Activated T-helper 1 cell treated with Interleukin-2 at 50 U/mL for 16 hours (primary cell): ENCODE measurements at places on chromosomes 16 and 17.
A peak's percentile ranks its signal among the peaks of the same experiment; 100 is the strongest.

DNA sequence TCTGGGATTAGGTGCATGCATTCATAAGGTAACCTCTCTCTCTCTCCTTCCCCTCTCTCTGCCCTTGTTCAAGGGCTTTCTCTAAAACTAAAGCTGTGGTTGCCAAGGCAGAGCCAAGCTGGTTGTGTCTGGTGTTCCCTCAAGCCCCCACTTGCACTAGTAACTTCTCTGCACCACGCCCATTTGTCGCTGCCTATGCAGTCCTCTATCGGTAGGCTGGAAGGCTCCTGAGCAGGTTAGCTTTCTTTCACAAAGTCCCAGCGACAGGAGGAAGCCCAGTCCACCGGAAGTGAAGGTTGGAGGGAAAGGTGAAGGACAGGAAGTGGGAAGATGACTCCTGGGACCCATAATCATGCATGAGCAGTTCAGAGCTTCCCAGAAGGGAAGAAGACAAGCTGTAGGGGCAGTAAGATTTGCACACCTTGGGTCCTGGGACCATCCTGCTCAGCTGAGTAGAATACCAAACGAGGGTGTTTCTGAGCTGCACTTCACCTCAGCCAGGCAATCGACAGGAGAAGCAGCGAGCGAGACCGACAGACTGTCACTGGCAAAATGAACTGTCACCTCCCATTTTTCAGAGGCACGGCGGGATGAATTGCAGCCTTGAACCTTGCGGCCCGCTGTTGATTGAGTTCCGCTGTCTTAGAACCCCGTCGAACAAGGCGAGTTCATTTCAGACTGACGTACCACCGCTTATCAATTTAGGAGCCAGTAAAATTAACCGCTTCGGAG lies 14.7 kb upstream of the SKAP1 start:
- no peak for DNase-seq

DNA sequence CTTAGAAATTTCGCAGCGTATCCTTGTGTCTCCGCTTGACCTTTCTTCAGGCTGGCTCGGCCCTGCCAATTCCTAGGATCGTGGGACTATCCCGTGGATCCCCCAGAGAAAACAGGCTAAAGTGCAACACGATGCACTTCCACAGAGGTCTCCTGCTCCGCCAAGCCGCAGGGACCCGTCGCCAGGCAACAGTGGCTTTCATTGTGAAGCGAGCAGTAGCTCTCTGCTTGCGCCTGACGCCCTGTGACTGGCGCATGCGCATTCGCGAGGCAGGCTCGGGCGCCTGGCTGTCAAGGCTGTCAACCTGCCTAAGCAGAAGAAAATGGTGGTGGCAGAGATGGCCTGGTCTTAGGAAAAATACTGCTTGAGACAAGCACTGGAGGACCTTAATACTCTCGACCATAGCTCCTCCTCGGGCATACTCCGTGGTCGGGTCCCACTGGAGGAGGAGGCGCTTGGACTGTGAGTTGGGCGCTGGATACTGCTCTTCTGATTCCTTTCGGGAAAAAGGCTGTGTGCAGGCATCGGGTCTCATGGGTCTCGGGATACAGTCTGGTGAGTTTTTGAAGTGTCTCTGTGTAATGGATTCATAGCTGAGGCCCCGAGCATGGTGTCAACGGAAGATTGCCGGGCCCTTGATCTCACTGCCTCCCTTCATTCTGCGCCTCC lies 2336.1 kb downstream of the TP53TG3F start:
- no peak for DNase-seq

- no peak for DNase-seq
These were observed 39.3 kb downstream of the CIBAR2 start for GRCh38 chr16:85072947-85073346.

GRCh38 chr17:80992948-80993624 lies 1.4 kb downstream of the CHMP6 start:
- no peak for DNase-seq

GRCh38 chr16:52526116-52526828 lies 20.7 kb downstream of the TOX3 start:
- no peak for DNase-seq

GRCh38 chr16:79409978-79410377 lies 190.6 kb downstream of the MAF start:
- DNase-seq = no peak

GRCh38 chr17:1765576-1765975 lies 3.7 kb downstream of the SERPINF1 start:
- no peak for DNase-seq

DNA sequence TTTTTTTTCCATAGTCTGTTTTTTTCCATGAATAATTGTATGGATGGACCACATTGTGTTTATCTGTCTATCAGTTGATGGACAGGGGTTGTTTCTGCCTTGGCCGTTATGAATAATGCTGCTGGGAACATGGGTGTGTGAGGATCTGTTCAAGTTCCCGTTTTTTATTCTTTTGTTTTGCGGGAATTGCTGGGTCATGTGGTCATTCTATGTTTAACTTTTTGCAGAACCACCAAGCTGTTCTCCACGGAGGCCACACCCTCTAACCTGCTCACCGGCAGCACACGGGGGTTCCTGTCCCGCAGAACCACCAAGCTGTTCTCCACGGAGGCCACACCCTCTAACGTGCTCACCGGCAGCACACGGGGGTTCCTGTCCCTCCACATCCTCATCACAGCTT lies 5.9 kb upstream of the MSLN start:
- DNase-seq = no peak

DNA sequence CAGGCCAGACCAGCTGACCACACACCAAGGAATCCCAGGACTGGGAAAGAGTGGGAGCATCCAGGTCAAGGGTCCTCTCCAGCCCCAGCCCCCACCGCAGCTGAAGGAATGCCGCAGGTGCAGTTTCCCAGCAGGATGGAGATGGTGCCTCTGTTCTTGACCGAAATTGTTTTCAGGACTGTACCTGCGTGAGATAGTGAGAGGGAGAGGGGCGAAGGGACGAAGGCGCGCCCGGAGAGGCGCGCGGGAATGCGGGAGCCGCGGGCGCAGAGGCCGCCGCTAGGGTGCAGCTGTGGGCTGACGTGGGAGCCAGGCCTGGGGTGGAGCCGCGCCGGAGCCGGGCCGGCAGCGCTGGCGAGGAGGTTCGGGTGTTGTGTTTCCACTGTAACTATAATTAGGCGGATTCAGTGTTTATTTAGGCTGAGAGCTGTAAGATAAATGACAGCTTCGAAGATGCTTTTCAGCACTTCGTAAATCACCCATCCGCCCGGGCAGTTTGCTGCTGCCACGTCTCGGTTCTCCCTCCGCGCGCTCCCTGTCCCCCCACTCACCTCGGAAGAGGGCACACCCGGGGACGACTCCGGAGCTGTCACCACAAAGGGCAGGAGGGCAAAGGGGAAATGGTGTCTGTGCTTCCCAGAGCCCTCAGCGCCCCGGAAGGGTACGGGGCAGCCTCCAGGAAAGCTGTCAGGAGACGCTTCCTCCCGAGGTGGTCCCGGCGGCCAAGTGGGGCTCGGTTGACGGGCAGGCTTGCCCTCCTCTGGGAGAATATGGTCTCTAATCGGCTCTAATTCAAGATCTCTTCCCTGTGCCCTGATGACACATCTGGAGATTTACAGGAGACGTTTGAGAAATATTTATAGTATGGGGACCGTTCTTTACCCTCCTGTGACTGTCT lies 38.2 kb downstream of the HOXB1 start:
- DNase-seq = peak; percentile 47

- no peak for DNase-seq
These were observed 33.1 kb upstream of the CRISPLD2 start for GRCh38 chr16:84786605-84787262.

GRCh38 chr17:76039121-76039520 lies 12.0 kb upstream of the EVPL start:
- DNase-seq = no peak

GRCh38 chr16:48340054-48340453 lies 45.2 kb downstream of the SIAH1 start:
- no peak for DNase-seq

DNA sequence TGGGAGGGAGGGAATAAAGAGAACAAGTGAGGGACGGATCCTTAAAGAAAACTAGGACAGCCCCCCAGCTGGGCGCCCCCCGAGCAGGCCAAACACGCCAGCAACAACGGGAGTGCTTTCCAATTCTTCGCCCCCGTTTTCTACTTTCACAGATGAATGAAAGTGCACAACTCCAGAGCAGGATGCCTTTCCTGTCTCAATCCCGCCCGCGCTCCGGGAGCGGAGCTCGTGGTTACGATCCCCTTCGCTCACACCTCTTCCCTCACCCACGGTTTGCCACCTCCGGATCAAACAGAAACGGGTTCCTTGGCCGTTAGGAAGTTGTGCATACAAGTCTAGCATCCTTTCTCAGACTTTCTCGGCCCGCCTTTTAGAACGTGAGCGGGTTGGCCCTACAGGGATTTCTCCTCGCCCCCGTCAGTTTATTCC lies 680 bp downstream of the SKA2 start:
- DNase-seq = peak; percentile 5

DNA sequence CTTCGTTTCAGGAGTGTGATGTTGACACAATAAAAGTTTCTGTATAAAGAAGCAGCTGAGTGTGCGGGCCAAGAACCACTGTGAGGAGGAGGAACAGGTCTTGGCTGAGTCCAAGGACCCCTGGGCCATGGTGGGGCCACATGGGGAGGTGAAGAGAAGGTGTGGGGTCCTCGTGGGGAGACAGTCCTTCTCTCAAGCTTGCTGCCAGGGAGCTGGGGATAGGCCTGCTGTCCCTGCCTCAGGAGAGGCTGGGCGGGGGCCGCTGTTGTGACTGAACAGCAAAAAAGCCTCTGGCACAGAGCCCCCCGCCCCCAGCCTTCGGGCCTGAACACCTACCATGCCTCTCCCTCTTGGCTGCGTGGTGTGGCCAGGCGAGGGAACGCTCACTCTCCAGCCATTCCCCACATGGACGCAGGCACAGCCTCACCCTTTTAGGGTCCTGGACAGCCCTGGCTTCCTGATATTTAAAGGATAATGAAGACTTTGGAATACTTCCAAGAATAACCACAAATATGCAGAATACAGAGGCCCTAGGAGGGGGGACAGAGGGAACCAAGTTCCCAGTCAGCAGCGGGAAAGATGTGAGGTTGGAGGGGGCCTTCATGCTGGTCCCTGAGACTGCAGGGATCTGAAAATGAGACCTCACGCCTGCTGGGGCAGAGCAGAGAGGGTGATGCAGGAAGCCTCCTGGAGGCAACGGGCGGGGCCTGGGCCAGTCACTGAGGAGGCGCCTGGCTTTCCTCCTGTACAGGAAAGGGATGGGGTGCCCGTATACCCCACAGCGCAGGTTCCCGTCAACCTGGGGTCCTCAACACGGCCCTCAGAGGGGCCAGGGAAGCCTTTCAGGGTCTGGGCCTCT lies 100.0 kb upstream of the CREBBP start:
- no peak for DNase-seq
